Epithelial cell of proximal tubule (primary cell): ENCODE measurements at places on chromosomes 2 and 18. TPM values are rescaled to one million over a fixed set of nuclear protein-coding genes. Genes with fewer than 3 reads are reported as not detected.
A peak's percentile ranks its signal among the peaks of the same experiment; 100 is the strongest.

The CLEC4F gene
- not detected in 2 replicates for total RNA-seq

DNA sequence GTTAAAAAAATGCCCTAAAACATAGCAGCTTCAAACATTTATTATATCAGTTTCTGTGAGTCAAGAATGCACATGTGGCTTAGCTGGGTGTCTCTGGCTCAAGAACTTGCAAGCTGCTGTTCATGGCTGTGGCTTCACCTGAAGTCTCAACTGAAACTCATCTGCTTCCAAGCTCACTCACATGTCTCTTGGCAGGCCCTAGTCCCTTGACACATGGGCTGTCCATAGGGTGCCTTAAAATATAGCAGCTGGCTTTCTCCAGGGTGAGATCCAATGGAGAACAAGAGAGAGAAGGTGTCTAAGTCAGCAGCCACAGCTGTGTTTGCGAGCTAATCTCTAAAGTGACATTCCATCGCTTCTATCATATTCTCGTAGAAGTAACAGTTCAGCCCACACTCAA is 152.8 kb downstream of the DSEL start:
- no peak for DNase-seq

- DNase-seq, result no peak
These were observed 209.7 kb upstream of the COPS8 start for GRCh38 chr2:236875906-236876505.

GRCh38 chr2:107808959-107809358 is 17.7 kb upstream of the RGPD4 start:
- peak; percentile 88 for DNase-seq

DNA sequence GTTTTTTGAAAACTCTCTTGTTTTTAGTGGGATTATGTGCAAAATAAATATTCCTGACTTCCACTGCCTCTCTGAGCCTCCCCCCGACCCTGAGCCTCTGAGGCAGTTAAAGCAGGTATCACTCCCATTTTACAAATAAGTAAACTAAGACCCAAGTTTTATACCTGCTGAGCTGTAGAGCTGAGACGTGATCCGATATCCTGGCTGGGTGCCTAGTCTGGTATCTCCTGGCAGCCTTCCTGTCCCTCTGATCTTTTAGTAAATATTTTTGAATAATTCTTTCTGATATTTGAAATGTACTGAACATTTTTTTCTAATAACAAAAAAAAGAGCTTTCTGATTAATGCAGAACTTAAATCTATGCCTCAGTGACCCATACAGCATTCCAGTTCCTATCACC is 108.3 kb upstream of the NOSTRIN start:
- DNase-seq, result no peak

GRCh38 chr2:149101818-149102217 is 63.3 kb downstream of the LYPD6B start:
- DNase-seq, result no peak

DNA sequence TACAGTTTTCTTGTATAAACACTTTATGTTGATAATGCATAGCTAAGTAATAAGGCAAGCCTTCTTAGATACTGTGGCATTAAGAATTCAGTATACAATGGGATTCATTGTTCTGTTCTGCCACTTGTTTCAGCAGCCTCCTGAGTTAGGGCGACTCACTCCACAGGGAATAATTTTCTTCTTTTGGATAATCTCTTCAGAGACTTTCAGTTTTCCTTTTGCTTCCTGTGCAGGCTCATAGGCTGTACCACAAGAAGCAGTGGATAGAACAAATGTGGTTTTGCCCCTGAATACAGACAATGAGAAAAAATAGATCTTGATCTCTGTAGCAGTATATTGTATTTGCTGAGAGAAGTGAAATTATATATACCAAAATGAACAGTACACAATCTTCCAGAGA is 298.0 kb downstream of the ZNF407 start:
- DNase-seq, result no peak

The IL1F10 gene
- not detected in 2 replicates for total RNA-seq

The GYPC gene
- 59.9 and 101 TPM in 2 replicates for total RNA-seq

DNA sequence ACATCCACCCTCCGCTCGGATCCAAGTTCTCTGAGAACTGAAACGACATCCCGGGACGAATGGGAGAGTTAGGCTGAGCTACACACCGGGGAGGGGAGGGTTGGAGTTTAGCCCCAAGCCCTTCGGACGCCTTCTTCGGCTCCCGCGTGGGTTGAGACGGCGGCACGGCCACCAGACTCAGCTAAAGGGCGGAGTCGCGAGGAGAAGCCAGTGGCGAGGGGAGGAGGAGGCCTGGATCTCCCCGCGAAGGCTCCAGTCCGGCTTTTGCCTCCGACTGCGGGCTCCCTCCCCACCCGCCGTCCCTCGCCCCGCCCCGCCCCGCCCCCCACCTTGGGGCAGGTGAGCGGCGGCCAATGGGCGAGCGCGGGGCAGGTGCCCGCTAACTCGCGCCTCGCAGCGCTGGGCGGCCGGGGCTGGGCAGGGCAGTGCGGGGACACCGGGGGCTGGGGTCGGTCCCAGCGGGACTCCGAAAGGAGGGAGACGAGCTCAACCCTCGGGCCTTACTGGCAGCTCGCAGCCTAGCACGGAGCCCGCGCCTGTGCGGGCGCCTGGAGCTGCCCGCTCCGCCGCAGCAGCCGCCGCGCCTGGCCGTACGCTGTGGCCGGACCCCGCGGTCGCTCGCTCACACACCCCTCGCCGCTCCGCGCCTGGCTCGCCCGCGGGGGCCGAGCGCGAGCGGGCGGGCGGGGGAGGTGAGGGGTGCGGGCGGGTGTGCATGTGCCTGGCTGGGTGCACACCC is at the start of gene EMX1:
Gene EMX1, plus strand, starts transcription at position 382 of the 739 bp plus-strand sequence. Its CDS starts 334 bp downstream, at position 716.
- DNase-seq, result no peak

DNA sequence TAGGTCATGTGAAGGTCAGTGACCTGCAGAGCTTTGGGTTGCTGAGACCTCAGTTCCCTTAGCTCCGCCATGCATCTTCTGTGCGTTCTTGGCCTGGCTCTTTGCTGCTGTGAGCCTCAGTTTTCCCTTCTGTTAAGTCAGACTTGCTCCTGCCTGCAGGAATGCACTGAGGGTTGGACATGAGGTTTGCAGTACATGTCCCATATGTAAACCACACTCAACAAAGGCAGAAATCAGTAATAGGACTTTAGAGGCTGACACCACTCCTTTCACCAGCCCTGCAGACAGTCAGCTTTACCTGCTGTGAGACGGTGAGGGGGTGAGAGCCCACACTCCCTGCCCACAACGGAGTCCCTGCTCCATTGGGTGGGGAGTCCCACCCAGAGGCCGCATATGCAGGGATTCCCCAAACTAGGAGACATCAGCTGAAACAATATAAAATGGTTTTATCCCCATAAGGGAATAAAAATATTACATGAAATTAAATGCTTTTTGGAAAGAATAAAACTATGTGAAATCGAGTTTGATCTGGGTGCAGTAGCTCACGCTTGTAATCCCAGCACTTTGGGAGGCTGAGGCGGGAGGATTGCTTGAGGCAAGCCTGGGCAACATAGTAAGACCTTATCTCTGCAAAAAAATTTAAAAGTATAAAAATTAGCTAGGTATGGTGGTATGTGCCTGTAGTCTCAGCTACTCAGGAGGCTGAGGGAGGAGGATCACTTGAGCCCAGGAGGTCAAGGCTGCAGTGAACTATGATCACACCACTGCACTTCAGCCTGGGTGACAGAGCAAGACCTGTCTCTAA is 55.1 kb downstream of the MYO7B start:
- DNase-seq, result no peak

DNA sequence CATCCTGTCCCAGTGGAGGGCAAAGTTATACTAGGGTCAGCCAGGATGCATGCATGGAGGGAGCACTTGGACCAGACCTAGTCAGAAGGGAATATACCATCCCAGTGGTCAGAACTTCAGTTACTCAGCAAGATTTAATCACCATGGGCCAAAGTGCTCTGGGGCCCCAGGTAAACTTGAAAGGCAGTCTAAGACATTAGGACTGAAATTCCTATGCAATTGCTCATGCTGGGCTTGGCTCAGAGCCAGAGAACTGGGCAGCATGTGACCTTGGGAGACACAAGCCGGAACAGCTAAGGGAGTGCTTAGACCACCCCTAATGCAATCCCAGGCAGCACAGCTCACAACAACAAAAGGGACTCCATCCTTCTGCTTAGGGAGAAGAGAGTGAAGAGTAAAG is 401.3 kb downstream of the KCNJ3 start:
- DNase-seq, result peak; percentile 26

DNA sequence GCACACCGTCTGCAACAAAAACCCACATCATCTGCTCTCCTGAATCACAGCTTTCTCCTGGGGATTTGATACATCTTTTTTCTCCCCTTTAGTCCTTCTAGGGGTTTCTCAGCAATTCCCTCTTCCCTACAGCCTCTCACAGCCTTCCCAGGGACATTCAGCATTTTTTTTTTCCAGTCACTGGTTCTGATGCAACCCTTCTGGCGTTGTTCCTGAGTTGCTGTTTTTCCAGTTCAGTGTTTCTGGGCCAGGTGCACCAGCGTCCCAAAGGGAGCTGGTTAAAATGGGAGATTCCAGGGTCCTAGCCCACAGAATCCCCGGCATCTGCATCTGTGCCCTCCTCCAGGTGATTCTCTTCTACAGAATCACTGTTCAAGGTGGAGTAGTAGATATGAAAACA is 36.1 kb downstream of the ADCY3 start:
- no peak for DNase-seq

DNA sequence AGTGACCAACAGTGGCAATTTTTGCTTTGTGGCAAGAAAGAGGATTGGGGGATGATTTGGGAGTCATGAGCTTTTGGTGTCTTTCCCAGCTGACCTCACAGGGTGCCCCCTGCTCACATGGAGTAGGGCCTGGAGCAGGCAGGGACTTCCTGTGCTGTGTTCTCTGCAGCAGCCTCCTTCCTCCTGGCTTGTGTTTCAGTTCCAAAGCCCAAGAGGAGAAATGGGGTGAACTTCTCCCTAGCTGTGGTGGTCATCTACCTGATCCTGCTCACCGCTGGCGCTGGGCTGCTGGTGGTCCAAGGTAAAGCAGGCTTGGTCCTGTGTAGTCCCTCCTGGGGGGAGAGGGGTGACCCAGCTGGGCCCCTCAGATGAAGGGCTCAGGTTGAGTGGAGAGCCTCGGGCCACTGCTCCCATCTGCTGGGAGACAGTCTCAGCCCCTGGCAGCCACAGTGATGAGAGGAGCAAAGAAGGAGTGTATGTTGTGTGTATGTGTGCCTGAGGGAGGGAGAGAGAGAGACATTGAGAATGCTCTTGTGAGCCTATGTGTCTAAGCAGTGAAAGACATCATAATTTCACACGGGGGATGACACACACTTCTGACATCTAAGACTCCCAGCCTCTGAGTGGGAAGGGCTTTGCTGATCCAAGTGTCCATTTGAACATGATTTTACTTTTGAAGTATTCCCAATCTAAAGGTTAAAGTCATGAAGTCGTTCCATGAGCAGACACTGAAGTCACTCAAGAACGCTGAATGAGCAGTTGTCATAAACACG is 27.2 kb downstream of the MARCO start:
- DNase-seq, result no peak

DNA sequence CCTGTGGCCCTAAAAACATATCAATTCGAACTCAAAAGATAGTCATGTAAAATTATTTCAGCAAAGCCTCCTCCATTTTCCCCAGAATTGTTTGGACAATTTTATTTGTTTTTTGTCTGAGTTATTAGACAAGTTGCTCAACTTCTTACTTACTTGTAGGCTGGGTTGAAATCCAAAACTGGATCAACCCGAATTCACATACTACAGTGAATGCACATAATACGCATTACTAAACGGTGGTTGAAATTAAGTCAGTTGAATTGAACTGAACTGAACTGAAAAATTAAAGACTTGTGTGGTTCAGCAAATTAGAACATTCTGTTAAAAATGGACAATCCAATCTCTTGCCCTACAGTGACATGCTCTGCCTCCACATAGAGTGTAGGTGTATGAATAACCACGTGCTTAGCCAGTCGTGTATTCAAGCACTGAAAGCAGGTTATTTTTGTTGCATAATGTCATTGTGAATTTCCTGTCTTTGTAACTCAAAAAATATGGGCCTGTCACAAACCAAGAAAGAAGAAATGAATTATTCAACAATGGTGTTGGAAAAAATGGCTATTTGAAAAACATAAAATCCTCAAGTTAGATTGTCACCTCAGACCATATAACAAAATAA is 441.0 kb downstream of the TXNL1 start:
- no peak for DNase-seq

The CDCA7 gene
- total RNA-seq, result 34.7 and 55.4 TPM in 2 replicates

- no peak for DNase-seq
These were observed 99.7 kb upstream of the CYRIA start for GRCh38 chr2:16765356-16765755.
